ENCODE measurements at places on chromosomes 5 and 9.

DNA sequence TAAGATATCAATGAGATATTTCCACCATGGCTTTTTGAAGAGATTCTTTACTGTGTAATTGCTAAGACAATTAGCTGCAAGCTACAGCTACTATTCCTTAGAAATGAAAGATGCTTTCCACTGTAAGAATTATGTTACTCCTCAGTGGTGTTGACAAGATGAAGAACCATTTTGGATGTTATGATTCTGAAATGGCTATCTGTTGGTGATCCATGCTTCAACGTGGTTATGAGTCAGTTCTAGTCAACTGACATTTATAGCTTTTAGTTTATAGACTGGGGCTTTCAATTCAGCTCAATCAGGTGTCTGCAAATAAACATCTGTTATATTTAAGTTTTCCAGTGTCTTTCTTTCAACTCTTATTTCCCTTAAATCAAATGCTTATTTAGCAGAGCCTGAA lies 93.7 kb downstream of the SGCD start:
- DNase-seq, result no peak

- DNase-seq, result no peak
Measured at GRCh38 chr5:134048864-134049263, 44.1 kb upstream of the VDAC1 start.

- no peak for DNase-seq
Measured at GRCh38 chr5:67141644-67142043, 55.0 kb downstream of the CD180 start.

DNA sequence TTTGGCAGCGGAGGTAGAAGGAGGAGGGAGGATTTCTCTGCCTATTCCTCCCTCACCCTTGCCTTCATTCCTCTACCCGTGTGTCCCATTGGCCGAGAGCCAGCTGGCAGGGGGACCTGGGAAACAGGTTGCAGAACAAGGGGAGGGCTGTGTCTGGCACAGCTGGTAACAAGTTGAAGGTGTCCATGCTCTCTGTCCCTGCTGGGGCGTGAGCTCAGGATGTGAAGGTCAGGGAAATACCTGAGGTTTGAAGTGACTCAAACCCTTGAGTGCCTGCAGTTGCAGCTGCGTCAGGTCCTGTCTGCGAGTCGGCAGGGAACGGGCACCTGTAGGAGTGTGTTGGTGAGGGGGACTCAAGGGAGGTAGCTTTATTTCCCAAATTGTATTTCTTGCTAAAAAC lies 16.2 kb downstream of the MIGA2 start:
- no peak for DNase-seq

DNA sequence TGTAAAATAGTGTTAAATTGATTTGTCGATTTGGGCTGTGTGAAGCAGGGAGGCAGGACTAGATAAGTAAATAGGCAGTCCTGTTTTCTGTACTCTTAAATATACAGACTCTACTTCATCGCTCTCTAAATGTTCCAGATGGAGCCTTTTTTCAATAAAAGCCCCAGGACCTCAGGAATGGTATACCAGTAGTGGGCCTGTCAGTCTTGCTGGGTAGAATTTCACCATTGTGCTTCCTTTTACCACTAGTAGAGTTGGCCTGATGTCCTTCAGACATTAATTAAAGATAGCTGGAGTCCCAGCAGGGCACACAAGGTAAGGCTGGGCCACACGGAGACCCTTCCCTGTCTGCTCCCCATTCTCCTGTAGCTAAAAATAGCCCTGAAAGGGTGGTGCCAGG lies 6.0 kb downstream of the SNX18 start:
- DNase-seq, result peak; percentile 50

DNA sequence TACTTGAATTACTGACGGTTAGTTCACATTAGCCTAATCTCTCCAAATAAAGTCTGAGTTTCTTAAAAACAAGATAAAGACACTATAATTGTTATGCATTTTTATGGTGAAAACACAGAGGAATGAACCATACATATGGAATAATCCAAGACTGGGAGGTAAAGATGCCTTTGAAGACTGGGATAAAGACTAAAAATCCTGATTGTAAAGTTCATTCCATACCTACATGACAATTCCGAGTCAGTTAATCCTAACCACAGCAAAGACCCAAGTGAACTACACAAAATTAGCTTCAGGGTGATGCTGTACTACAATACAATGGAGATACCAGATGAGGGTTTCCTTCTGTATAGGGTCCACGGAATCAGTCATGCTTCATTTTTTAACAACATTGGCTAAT lies 6.3 kb downstream of the AP3B1 start:
- no peak for DNase-seq

GRCh38 chr9:4939118-4939561 lies 45.9 kb upstream of the JAK2 start:
- no peak for DNase-seq

DNA sequence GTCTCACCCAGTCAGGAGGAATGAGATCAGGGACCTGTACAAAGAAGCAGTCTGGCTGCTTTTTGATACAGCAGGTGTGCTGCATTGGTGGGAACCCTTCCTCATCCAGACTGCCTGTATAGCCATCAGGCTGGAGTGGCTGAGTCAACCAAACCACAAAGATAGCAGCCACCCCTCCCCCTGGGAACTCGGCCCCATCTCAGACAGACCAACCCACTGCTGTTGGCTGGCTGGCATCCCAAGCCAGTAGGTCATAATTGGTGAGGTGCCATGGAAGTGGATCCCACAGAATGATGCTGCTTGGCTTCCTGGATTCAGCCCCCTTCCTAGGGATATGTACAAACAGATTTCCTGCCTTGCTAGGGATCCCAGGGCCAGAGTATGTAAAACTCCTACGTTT lies 60.9 kb downstream of the YTHDC2 start:
- DNase-seq, result no peak

DNA sequence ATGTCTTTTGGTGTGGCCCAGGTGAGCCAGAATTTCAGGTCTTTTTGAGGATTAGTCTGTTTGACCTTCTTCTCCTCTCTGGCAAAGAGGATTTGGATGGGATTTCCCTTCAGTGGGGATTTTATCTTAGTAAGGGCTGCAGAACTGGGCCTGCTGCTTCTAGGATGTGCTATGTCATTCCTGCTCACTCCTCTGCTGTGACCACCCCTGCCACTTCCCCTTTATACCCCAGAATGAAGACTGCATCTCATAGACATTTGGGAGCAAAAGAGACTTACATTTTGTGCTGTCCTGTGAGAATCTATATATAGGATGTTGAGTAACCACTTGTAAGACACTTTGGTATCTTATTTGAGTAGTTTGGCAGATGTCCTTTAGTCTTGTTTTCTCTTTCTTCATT lies 76.2 kb downstream of the ARHGAP26 start:
- DNase-seq, result no peak

- DNase-seq, result no peak
Measured at GRCh38 chr5:89883967-89884366, 525.6 kb downstream of the CETN3 start.

- DNase-seq, result no peak
Measured at GRCh38 chr5:99102073-99102697, 173.4 kb upstream of the CHD1 start.

DNA sequence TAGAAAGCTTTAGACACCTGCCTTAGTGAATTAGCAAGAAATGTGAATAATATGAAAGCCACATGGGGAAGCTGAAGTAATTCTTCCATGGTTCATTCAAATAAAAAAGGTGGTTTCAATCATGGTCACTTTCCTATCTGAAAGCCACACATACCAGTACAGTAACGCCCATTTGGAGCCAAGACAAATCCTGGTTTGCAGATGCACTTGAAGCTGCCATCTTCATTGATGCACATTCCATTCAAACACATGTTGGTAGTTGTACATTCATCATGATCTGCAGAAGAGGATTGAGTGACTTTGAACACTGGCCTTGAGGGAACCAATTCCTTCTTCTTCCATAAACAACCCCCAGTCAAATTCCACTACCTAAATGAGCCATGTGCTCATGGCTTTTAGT lies 161.5 kb downstream of the FBN2 start:
- peak; percentile 29 for DNase-seq

- DNase-seq, result no peak
Measured at GRCh38 chr5:60184606-60185005, 291.1 kb upstream of the PDE4D start.
